COLO829 (cell line): ENCODE measurements at places on chromosomes 5 and 9.

GRCh38 chr9:91298311-91298710, 63.4 kb downstream of the AUH start:
- DNase-seq: peak; percentile 57

DNA sequence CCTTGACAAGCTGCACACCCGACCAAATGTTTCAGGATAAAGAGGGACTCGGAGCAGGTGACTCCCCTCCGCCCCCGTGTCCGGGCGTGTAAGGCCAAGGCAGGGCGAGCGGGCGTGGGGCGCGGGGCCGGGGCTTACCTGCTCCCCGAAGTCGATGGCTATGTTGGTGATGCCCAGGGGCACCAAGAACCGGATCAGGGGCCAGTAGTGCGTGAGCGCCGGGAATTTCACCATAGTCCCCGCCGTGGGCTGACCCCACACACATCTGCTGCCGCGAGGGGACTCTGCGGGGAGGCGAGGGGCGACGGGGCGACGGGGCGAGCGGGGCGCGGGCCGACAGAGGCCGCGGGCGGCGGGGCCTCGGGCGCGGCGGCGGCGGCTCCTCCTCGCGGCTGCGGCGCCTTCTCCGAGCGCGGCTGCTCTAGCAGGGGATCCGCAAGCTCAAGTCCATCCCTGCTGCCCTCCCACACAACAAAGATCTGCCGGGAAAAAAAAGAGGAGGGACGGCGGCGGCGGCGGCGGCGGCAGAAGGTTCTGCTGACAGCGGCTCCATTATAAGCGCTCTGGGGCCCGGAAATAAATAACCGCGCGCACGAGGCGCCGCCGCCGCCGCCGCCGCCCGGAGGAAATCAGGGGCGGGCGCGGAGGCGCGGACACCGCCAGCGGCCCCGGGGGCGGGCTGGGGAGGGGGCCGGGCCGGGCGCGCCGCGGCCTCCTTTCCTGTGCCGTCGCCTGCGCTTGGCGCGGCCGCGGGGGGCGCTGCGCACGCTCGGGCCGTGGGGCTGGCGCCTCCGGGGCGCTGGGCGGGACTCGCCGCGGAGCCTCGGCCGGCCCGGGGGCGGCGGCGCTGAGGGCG, at the start of gene ANKH:
TSS of gene ANKH (minus strand) at position 565 of the 856 bp plus-strand sequence. CDS start at position 234, 331 bp downstream.
- peak; percentile 32 for DNase-seq

GRCh38 chr9:99582814-99583213, 238.9 kb upstream of the NR4A3 start:
- no peak for DNase-seq

DNA sequence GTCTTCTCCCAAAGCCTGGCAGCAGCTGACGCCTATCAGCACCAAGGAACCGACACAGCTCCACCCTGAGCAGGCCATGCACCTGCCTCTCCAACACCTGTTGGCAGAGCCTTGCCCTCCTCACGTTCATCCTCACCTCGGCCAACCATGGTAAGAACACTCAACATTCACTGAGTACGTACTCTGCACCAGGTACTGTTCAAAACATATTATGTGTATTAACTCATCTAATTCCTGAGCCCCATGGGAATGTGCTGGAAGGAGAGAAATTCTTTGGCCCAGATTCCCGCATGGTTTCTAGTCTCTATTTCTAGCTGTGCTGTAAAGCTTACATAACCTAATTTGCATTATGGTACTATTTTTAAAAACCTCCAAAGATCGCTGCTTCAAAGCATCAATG, 86.1 kb downstream of the GPR21 start:
- no peak for DNase-seq

GRCh38 chr9:90343991-90344390, 298.6 kb downstream of the DIRAS2 start:
- DNase-seq: no peak

GRCh38 chr9:68872026-68872501, 141.8 kb downstream of the PRKACG start:
- DNase-seq: peak; percentile 30

DNA sequence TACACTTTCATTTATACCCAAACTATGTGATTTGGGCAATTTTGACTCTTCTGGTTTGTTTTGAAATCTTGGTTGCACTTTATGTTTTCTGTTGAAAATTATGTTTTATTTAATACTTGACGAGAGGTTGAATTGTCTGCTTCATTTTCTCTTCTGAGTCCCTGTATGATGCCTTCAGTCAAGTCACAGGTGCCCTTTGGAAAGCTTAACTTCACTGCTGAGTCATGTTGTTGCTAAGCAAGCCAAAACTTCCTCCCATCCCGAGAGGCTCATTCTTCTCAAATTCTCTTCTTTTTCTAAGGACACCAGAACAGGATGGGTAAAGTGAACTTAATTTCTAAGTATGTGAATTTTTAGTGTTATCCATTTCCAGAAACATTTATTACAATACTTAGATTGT, 455.3 kb upstream of the PTGER4 start:
- no peak for DNase-seq

DNA sequence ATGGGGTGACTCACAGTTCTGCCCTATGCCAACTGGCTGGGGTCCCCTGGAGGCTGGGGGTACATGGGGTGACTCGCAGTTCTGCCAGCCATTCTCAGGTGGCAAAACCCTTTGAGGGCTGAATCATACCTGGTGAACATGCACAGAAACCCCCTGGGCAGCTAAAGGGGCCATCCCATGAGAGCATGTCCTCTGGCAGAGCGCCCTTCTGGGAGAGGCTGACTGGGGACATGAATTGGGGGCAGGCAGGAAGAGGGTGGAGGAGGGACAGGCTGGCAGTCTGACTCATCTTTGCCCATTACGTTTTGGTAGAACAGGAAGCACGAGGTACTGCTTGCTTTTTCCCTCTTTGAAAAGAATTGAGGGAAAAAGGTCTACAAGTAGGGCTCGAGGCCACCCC, 16.7 kb downstream of the TRAF1 start:
- no peak for DNase-seq

DNA sequence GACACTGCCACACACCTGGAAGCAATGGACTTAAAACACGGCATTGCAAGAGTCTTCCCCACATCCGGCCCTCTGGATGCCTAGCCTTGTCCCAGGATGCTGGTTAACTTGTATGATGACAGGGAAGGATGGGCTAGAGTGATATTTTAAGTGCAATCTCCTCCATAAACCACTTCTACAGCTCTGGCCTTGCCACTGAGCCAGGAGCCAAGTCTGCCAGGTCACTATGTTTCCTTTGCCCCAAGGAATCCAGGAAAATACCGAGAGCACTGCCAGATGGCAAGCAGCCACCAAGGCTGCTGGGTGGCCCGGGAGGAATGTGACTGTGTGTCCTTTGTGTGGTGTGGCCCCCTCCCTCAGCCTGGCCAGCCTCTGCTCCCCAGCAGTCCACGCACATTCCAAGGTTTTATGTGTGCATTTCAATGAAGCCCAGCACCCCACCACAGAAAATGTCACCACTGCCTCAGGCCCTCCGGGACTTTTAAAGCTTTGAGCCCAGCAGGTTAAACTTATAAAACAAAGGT, 106.0 kb downstream of the FRMD3 start:
- peak; percentile 61 for DNase-seq

GRCh38 chr5:66596636-66597182, 516 bp downstream of the MAST4 start:
- DNase-seq: no peak

DNA sequence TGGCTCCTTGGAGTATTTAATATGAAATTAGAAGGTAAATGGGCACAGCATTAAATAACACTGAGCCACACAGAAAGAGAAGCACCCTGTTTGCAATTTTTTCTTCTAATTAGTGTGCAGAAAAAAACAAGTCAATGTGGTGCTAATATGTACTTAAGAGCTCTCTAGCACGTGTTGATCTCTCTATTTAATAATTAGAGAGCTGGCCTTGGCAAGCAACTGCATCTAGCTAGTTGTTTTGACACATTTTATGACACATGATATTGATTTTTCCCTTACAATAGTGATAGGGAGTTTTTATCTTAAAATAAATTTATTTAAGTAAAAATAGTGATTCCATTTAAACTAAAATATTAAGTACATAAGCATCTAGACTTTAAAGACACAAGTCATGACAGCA, 54.5 kb upstream of the NUDT12 start:
- no peak for DNase-seq

DNA sequence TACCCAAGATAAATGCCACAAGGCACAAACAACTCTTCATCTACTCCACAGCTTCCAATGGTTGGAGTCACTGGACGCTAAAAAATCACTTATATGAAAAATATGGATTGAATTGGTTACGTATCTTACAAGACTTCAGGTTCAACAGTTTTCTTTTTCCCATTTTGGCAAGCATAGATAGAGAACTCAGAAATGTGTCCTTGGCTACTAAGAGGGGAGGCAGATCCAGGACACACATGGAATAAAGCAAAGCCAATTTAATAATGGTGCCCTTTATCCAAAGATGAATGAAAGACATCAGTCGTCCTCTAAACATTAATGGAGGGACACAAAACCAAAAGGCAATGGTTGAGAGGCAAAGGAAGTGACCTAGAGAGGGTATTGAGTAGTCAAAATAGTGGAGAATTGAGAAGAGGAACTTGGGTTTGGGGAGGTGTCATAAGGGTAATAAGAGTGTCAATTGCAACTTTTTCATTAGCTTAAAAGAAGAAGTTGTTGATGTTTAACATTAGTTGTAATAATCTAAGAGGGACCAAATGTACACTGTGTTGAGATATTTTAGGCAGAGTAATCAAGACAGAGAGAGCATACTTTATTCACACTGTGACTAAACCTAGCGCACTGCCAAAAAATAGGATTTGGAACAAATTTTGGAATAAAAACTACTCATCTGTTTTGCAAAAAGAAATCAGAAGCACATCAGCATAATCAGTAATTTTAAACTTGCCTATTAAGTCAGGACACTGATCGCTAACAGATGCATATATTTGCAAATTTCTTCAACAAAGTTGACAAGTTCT, 308.2 kb downstream of the ARL15 start:
- DNase-seq: no peak

- DNase-seq: no peak
These were observed 103.6 kb downstream of the C9orf152 start for GRCh38 chr9:110104261-110104809.

DNA sequence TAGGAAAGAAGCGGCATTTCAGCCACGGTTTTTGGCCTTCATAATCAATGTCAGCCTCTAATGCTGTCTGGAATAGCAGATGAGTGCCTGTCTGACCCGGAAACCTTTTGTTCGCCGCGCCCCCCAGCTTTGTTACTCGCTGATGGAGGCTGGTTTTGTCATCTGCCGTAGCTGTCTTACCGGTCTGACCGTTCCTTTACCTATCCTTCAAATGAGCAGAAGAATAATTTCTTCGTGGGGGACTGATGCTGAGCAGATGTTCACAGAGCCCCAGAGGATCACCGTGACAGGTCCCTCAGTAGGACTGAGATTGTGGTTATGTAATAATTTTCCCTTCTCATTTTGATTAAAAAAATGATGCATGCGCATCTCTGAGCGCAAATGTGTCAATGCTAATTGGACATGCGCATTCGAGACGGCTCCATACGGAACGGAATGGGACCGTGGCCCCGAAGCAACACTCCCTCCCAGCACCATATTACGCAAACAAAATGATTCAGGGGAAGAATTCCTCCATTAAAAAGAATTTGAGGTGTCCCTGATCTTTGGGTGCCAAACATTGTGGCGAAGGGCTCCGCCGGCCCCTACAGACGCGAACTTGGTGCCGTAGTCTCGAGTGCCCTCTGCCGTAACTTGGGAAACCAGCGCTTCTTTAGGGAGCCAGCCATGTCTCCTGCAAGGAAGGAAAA, 27.6 kb downstream of the TLX3 start:
- peak; percentile 4 for DNase-seq

DNA sequence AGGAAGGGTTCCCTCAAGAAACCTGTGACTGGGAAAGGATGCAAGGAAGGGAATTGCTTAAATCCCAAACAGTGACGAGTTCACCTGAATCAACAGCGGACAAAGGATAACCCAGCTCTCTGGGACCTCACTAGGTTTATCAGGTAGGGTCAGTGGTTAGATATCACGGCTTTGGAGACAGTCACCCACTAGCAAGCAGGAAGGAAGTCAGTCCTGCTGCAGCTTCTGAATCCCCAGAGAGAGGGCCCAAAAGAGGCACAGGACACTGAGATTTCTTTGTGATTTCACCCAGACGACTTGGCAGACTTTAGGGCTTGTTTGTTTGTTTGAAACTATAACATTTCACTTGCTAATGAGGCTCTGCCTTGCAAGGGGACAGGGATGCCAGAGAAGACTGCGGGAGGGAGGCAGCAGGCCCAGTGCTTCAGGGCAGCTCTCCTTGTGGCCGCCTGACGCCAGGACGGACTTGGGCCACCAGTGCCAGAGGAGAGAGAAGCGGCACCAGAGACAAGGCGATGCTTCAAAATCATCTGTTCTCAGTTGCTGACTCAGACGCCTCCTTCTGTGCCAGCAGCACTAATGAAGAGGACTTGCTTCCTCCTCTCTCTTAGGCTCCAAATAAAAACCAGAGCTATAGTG, 275.6 kb upstream of the SLC30A5 start:
- DNase-seq: no peak

DNA sequence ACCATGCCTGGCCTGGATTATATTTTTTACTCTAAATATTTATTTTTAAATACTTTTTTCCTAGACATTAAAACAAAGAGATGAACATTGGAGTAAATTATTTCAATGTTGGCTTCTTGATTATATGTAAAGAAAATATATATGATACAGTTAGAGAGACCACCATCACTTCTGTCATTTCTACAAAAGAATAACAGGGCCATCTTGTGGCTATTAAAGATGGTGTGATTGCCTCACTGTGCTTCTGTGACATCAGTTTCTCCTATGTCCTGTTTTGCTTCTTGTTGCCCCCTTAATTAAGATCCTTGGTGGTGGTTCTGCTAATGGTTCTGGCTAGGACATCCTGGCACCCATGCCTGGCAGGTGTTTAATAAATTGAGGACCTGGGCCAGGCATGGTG, 32.9 kb downstream of the NDFIP1 start:
- DNase-seq: no peak

GRCh38 chr5:171850324-171850947, 64.8 kb downstream of the SMIM23 start:
- no peak for DNase-seq
